ENCODE measurements at places on chromosomes 11 and 22.

- no peak for DNase-seq
These were observed 478 bp downstream of the FAU start for GRCh38 chr11:65121447-65121864.

DNA sequence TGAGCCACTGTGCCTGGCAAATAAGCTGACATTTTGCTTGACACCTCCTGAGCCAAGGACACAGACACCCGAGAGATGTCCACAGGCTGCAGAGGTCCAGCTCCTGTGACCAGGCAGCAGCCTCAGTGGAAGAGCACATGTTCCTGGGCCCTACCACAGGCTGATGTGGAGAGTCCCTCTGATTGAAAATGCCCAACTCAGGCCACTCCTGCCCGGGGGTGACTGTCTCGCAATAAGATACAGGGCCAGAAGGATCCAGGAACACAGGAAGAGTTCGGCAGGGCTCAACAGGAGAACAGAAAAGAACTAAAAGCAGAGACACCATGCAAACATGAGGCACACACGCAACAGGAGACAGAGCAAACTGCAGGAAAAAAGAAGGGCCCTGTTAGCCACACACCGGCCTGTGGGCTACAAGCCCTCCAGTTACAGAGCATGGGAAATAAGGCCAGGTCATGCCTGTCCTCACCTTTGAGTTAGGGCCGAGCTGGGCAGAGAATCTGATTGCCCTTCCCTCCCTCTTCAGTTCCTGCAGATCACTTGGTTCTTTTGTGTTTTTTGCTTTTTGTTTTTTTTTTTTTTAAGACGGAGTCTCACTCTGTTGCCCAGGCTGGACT, 28.3 kb upstream of the MALAT1 start:
- DNase-seq, result no peak

DNA sequence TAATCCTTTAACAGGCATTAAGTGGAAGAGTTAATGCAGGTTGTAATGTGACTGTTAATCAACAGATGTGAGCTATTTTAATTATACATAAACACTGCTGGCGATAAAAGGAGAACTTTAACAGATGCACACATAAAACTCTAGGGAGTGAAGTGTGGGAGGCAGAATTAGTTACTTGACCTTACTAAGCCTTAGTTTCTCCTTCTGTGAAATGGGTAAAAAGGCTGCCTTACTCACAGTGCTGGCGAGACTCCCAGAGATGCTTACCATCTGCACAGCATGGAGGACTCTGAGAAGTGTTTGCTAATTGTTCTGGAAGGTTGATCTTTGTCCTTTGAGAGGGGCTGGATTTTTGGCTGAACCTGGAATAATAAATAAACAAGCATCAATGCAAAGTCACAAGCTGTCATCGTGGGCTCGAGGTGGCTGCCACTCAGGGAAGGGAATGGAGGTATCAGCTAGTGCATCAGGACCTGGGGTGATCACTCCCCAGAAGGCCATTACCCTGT, 58.6 kb upstream of the MPEG1 start:
- DNase-seq, result no peak

- no peak for DNase-seq
These were observed 14.0 kb downstream of the CFAP300 start for GRCh38 chr11:102061276-102061675.

- DNase-seq, result no peak
These were observed 79.7 kb downstream of the FBLN1 start for GRCh38 chr22:45582236-45582954.

DNA sequence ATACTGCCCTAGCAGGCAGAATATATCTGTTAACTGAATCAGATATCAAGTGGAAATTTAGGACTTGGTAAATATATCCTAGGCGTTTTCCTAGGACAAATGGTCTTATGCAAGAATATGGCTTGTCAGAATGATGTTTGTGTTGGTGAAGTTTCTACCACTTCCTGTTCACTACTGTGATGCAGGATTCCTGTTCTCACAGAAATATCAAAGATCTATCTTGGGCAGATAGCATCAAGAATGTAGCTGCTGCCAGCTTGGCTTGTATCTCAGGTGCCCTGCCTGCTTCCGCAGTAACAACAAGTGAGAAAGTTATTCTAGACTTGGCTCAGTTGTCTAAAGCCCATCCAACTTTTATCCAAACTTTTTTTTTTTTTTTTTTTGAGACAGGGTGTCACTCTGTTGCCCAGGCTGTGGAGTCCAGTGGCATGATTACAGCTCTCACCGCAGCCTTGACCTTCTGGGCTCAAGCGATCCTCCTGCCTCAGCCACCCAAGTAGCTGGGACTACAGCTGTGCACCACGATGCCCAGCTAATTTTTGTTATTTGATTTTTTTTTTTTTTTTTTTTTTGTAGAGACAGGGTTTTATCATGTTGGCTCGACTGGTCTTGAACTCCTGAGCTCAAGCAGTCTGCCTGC, 61.3 kb downstream of the PPME1 start:
- DNase-seq, result no peak

GRCh38 chr11:21475276-21475675, 717.6 kb upstream of the ANO5 start:
- no peak for DNase-seq

GRCh38 chr22:38214302-38215056, 12.7 kb downstream of the MAFF start:
- peak; percentile 54 for DNase-seq

- no peak for DNase-seq
These were observed 52.5 kb upstream of the KCNQ1OT1 start for GRCh38 chr11:2752204-2752770.

All from stimulated activated CD8-positive, alpha-beta memory T cell treated with anti-CD3 and anti-CD28 coated beads, Interleukin-15, amount 100 ng/mL, for 48 hours (primary cell).